Endothelial cell of coronary artery (primary cell): ENCODE measurements at places on chromosomes 13 and 19. TPM values are rescaled to one million over a fixed set of nuclear protein-coding genes. Genes with fewer than 3 reads are reported as not detected.

ZNF541 gene
- total RNA-seq: under 0.01 and 0.27 TPM in 2 replicates

NAT14 gene
- 13.5 and 15.5 TPM in 2 replicates for total RNA-seq

FCAR gene
- not detected in 2 replicates for total RNA-seq

NPHS1 gene
- not detected in 2 replicates for total RNA-seq

ZNF468 gene
- total RNA-seq: 13.9 and 24.3 TPM in 2 replicates

IQCN gene
- under 0.01 and 0.09 TPM in 2 replicates for total RNA-seq

TUBB4A gene
- not detected in 2 replicates for total RNA-seq

ACP5 gene
- 0.09 TPM in 2 replicates for total RNA-seq

TEX29 gene
- not detected in 2 replicates for total RNA-seq

HCN2 gene
- 0.63 and 2.9 TPM in 2 replicates for total RNA-seq

CELF5 gene
- not detected in 2 replicates for total RNA-seq

LGALS7 gene
- not detected in 2 replicates for total RNA-seq

RGCC gene
- 21.1 and 34.7 TPM in 2 replicates for total RNA-seq

CEACAM20 gene
- total RNA-seq: 0.09 TPM in 1 of 2 replicates, not detected in the other

KLC3 gene
- total RNA-seq: 0.19 TPM in 1 of 2 replicates, not detected in the other

ZNF429 gene
- 0.54 and 2.5 TPM in 2 replicates for total RNA-seq

BRME1 gene
- 0.54 and 0.66 TPM in 2 replicates for total RNA-seq
